ENCODE measurements at places on chromosomes 5 and 9. TPM values are rescaled to one million over a fixed set of nuclear protein-coding genes. Genes with fewer than 3 reads are reported as not detected.

DNA sequence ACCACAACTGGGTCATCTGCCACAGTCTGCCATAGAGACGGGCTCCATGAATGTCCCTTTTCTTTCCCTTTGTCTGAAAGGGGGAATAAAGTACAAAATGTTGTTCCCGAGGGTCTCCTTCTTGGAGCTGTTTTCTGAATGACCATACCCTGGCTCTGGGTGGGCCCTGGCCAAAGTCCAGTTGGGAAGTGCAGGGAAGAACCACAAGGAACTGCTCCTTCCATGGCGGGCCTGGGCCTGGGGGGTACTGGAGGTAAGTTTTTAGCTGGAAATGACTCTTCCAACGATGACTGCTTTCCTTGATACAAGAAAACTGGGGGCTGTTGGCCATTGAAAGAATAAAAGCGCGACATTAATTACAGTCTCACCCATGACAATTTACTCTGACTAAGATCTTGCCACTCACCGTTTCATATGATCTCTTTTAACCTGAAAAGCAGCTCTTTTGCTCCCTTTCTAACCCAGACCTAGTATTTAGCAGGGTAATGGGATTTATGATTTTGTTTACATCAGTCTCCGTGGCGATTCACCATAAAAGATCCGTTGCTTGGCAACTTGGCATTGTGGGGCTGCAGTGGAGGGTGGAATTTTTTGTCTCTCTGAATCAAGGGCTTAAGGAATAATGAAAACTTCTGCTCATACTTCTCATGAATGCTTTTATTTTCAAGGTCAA is 89.2 kb upstream of the PTCH1 start:
- DNase-seq = peak; percentile 25

DNA sequence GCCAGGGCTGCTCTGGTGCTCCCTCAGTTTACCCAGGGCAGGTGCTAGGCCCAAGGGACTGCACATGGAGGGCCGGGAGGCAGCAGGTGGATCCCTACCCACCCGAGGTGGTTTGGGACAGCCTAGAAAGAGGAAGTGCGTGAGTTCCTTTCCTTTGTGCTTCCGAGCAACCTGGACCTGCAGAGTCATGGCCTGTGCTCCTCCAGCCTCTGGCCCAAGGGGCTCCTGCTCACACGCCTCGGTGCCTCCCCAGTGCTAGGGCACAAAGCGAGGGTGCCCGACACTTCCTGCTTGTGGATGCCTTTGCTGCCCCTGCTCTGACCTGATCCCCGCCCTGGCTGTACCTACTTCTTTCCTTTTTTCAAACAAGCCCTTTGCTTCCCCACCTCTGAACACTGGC is 79.3 kb downstream of the RXRA start:
- no peak for DNase-seq

DNA sequence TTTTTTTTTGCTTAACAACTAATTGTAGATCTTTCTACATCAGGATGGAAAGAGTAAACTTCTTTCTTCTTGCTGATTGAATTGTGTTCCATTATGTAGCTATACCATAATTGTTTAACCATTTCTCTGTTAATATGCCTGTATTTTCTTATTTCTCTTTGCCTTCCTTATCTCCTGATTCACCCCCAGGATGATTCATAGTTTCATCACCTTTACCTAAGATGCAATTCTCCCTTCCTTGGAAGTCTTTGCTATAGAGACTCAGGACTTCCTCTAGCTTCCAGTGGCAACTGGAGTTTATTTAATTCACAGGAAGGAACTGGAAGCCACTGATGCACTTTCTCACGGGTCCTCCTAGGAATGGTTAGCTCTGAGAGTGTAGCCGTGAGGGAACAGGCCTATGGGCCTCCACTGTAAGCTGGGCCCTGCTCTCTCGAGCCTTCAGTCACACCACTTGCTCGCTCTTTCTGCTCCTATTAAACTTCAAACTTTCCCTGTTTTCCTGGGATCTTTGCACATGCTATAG is 83.1 kb downstream of the FGF1 start:
- no peak for DNase-seq

GRCh38 chr5:60403343-60404006 is 296.5 kb downstream of the DEPDC1B start:
- DNase-seq = no peak

DNA sequence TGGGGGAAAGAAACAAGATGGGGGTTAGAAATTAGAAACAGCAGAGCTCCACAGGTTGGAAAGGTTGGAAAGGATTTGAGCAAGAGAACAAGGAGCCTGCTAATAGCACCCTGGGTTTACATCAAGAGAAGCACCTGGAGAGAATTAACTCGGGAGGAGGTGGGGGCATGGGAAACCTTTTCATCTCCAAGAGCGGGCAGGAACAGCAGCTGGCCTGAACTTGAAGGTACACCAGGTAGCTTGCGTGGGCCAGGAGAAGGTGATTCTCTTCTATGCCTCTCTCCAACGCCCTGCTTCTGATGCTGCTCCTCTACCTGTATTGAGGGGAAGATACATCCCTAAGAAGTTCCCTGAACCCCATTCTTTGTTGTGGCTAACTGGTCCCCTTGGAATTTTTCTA is 37.1 kb upstream of the GLRX start:
- no peak for DNase-seq

DNA sequence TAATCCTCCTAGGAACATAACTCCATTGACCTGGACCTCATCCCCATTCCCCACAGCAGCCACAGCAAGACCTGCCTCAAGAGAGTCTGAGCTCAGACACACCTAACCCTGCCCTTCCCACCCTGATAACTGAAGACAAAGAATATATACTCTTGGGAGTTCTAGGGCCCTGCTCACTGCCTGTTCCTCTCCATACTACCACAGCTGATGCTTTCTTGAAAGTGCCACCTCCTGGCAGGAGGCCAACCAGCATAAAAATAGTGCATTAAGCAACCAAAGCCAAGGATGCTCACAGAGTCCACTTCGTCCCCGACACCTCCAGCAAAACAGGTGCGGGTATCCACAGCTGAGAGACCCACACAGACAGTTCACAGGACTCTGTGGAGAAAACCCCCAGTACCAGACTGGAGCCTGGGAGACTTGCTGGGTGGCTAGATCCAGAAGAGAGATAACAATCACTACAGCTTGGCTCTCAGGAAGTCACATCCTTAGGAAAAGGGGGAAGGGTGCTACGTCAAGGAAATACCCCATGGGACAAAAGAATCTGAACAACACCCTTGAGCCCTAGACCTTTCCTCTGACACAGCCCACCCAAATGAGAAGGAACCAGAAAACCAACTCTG is 23.5 kb downstream of the FAM114A2 start:
- DNase-seq = no peak

- no peak for DNase-seq
These were observed 120.4 kb downstream of the SPATA31D1 start for GRCh38 chr9:82108941-82109340.

DNA sequence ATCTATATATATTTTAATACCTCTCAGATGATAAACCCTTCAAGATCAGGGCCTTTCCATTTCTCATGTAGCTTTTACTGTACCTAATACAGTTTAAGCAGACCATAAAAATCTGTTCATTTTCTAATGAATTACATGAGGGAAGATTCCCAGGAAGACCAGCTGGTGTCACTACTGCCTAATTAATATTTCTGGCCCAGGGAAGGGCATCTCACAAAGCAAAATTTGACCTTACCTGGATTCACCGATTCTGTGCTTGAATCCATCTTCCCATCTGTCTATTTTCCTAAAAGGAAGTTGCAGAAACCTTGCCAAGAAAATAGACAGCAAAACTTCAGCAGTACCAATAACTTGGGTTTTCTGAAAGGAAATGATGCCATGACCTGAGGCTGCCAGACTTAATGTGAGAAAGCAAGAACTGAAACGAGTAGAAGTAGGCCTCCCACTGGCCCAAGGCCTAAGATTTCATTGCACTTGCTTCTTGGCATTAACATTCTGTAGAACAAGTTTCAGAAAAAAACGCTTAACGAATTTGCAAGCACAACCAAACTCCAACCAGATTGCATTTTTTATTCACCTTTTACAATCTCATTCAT is 83.0 kb upstream of the GLIS3 start:
- DNase-seq = no peak

GRCh38 chr5:139058121-139058520 is 140.0 kb downstream of the SIL1 start:
- no peak for DNase-seq

DNA sequence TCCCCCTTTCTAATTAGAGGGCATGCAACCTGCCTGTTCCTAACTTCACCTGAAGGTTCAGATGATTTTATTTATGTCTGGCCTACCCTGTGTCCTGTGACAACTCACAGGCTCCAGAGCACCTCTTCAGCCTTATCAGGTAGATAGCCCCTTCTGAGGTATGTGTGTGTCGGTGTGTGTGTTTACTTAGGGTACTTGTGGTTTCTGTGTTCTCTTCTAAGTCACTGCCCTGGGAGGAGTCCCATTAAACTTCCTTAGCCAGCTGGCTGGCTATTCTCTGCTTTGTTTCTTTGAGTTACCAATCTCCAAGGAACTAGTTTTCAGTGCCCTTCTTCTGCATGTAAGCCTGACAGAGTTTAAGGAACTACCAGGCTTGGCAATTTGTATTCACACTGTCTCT is 74.9 kb downstream of the UNC13B start:
- DNase-seq = no peak

GRCh38 chr9:125513668-125514413 is 193.2 kb downstream of the MAPKAP1 start:
- no peak for DNase-seq

DNA sequence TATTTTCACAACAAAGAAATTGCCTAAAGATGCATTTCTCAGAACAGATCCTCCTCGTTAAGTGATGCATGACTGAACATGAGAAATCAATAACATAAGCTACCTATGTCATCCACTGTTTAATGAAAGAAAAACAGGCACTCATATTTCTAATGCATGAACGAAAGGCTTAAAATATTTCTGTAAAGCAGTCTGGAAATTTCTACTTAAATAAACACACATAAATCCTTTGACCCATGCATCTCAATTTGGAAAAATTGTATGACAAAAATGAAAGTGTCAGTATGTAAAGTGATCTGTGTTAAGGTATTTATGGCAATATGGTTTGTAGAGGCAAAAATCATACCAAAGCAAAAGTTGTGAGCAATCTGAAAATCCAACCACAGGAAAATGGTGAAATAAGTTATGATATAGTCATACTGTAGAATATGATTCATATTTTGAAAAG is 399.2 kb upstream of the GRAMD2B start:
- no peak for DNase-seq

- DNase-seq = no peak
These were observed 286.8 kb downstream of the NR2F1-AS1 start for GRCh38 chr5:93294199-93294598.

DNA sequence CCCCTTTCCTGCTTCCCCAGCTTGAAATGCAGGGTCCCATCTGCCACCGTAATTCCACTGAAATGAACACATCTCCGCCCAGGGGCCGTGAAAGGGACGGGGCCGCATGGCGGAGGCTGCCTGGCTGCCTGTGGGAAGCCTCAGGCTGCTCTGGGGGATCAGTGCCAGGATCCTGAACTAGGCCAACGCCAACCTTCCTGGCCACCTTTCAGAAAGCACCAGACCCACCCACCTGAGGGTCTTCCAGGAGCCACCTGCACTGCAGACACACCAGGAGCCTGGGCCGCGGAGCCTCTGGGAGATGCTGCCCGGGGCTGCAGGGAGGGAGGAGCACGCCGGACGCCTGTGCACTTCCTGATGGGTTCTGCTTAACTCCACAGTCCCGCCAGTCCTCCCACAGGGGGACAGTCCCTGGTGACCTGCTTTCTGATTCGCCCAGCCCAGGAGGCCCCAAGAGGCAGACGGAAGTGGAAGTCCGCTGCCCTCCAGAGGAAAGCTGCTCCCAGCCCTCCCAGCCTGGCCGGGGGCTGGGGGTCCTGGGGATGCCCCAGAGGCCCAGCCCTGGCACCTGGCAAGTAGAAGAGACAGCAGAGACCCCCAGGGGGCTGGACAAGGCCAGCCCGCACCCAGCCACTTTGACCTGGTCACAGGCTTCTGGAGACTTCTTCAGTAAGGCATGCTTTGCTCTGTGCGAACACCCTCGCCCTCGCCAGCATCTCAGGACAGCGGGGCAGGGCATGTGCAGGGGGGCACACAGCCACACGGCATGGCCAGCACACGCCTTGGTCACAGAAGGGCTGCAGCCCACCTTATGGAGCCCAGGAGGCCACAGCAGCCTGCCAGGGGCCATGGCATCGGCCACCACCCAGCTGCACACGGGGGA is at the start of gene CARD9:
CARD9 (minus strand) TSS at position 370 of the 883 bp plus-strand sequence. CDS start 1,591 bp downstream, outside the sequence.
- DNase-seq = no peak

ANKRD34B gene
- polyA plus RNA-seq = 0.16 TPM

SARDH gene
- polyA plus RNA-seq = 5.4 TPM

NR4A3 gene
- polyA plus RNA-seq = 1.5 TPM

FKBP15 gene
- 19.3 TPM for polyA plus RNA-seq

MEGF10 gene
- polyA plus RNA-seq = 43.0 TPM

TMOD1 gene
- polyA plus RNA-seq = 151 TPM

NMRK1 gene
- 18.2 TPM for polyA plus RNA-seq
